HL-60 (cell line): ENCODE measurements at places on chromosomes 16 and 17.

DNA sequence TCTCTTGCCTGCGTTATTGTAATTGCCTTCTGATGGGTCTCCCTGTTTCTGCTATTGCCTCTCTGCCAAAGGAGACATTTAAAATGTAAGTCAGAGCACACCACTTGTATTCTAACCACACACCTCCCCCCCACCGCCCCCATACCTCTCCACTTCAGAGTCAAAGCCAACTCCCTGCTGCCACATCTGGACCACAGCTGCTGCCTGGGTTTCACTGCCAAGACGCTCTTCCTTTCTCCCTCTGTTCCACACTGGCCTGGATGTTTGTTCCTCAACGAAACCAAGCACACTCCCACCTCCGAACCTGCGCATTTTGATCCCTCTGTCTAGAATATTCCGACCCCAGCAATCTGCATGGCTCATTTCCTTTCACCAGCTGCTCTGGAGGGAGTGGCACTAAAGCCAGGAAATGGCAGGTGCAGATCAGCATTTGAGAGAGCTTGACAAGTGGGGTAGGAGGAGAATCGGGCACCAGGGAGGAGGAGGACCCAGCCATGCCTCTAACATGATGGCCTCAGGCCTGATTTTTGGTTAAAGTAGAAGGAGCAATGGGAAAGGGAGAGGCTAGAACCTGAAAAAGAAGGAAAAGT, 92.4 kb upstream of the HS3ST2 start:
- DNase-seq = no peak

DNA sequence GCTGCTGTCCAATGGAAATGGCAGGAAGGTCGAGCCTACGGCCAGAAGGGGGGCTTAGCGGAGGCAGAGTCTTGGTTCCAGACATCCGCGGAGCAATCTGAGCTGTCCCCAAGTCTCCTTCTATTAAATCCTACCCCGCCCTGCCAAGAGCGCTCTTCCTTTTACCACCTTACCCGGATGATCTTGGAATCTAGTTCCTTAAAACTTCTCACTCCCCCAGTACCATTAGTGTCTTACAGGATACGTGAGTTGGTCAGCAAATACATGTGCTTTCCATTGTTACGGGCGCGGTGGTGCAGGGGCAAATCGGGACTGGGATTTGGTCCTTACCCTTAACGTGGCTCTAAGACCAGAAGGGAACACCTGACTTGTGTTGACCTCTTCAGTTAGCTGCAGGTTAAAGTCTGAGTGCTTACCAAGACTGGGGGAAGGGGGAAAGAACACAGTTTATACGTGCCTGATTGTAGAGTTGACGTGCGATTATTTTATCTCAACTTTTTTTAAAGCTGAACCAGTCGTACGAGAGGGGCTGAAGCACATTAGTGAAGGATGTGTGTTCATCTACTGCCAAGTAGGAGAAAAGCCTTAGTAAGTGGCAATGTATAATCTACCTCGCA, 495 bp downstream of the TXNDC17 start:
- DNase-seq = peak; percentile 1

DNA sequence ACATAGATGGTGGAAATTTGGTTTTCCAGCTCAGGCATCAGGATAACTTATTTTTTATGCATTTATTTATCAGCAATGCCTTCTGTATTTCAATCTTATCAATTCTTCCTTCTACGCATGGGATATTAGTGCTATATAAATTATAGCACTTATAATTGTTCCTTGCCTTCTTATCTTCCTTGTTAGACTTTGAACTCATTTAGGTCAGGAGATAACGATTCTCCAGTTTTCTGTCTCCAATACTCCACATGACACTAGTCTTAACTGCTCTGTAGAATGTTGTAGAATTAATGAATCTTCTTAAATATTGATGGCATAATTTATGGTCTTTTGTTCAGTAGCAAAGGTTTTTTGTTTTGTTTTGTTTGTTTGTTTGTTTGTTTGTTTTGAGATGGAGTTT, 10.7 kb upstream of the BCO1 start:
- no peak for DNase-seq

GRCh38 chr17:42900460-42901331, at the start of gene G6PC1:
Gene G6PC1 (plus strand): TSS chr17:42900799. CDS start chr17:42900877, 78 bp downstream.
- DNase-seq = no peak

DNA sequence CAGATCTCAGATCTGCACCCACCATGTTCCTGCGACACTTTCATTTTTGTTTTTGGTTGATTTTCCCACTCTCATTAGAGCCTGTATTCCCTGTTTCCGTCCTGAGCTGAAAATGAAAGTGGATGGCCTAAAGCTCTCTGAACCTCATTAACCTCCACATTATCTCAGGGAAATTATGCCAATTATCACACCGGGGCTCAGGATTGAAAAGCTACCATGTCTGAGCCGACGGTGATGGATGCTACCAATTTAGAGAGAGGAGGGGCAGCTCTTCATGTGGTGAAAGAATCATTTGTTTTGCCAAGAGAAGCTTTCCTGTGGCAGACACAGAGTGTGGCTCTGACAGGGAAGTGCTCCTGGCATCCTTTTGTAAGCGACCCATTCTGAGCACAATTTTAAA, 410.4 kb upstream of the CDH11 start:
- DNase-seq = no peak

- DNase-seq = peak; percentile 91
Observed at GRCh38 chr16:3242709-3243108, 7.8 kb upstream of the ZNF200 start.

DNA sequence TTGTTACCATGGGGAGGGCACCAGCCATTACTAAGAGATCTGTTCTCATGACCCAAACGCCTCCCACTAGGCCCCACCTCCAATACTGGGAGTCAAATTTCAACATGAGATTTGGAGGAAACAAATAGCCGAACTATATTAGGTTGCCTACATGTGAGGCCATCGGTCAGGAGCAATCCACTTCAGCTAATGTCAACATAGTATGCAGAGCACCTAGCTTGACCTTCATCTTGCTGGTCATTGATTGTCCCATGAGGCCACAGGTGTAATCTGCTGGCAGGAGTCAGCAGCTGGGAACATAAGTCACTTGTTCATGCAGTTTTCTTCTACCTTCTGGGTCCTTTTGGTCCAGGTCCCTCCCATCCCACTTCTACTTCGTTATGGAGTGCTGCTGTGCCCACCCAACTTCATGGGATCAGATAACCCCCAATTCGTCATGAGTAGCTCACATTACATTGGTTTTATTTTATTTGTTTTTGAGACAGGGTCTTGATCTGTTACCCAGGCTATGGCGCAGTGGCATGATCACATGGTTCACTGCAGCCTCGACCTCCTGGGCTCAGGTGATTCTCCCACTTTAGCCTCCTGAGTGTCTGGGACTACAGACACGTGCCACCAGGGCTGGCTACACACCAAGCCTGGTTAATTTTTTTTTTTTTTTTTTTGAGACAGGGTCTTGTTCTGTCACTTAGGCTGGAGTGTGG, 5.9 kb upstream of the KPNA2 start:
- no peak for DNase-seq

- peak; percentile 46 for DNase-seq
Observed at GRCh38 chr17:43994272-43995149, 9.9 kb upstream of the NAGS start.

- no peak for DNase-seq
Observed at GRCh38 chr16:14196539-14196938, 125.4 kb downstream of the MRTFB start.

DNA sequence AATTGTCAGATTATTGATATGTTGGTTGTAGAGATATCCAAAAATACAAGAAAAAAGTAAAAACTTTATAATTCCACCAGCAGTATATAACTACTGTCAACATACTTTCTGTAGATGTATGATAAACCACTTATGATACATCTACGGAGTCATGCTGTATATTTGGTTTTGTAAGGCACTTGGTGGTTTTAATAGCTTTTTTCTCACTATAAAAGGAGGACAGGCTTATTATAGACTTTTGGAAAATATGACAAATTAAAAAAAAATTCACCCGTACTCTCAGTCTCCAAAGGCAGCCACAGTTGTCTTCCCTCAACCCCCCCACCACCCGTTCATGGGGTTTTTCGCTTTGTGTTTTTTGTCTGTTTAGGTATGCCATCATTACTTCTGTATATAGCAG, 14.8 kb downstream of the RAI1 start:
- no peak for DNase-seq

- DNase-seq = no peak
Observed at GRCh38 chr17:62937606-62938005, 28.4 kb upstream of the TANC2 start.

- DNase-seq = no peak
Observed at GRCh38 chr17:73112246-73112645, 19.8 kb upstream of the SLC39A11 start.
